NCI-H2081 (cell line): ENCODE measurements at places on chromosomes 13 and 19.

GRCh38 chr13:85265296-85265695 is 533.9 kb downstream of the SLITRK6 start:
- no peak for DNase-seq

- no peak for DNase-seq
Measured at GRCh38 chr13:24619282-24619681, 60.9 kb upstream of the ATP12A start.

GRCh38 chr13:81609335-81609734 is 1268.4 kb upstream of the SPRY2 start:
- no peak for DNase-seq

DNA sequence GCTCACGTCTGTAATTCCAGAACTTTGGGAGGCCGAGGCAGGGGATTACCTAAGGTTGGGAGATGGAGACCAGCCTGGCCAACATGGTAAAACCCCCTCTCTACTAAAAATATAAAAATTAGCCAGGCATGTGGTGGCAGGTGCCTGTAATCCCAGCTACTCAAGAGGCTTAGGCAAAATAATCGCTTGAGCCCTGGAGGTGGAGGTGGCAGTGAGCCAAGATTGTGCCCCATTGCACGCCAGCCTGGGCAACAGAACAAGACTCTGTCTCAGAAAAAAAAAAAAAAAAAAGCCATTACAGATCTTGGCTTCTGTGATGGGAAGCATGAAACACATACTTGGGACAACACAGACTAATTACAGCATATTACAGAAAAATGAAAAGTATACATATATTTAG is 1404.5 kb upstream of the SPRY2 start:
- no peak for DNase-seq

DNA sequence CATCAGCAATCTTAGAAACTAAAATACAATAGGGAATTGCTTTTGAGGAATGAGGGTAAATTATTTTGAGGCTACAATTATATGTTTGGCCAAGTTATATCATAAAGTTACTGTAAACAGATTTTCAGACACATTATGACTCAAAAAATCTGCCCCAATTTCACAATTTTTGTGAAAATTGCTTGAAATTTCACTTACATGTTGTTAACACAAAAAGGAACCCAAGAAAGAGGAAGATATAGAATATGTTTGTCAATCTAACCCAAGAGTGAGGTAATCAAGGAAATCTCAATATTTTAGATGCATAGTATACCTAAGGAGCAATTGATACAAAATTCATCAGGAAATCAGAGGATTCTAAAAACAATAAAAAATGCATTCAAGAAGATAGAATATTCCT is 73.9 kb upstream of the FNDC3A start:
- no peak for DNase-seq

DNA sequence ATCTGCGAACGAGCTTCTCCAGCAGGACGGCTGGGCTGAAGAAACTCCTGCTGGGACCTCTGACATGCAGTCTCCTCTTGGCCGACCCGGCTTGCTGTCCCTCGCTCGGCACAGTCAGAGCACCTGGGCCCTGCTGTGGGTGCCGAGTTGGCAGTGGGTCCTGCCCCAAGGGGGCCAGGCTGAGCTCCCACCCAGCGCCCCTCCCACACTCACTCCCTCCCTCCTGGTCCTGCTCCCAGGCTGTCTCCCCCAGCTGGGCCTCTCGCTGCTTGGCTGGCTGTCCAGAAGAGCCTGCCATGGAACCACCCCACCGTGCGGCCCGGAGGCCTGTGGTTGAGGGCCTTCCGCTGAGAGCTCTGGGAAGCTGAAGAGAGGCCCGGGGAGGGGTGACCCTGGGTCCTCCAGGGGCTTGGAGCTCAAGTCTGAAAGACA is 6.0 kb downstream of the AKT2 start:
- DNase-seq, result no peak

- DNase-seq, result no peak
Measured at GRCh38 chr19:17966550-17967256, at the start of gene KCNN1. Gene KCNN1 (plus strand): TSS chr19:17967107. CDS start chr19:17973889, 6,782 bp downstream.

- DNase-seq, result no peak
Measured at GRCh38 chr19:44176590-44176989, 11.7 kb downstream of the ZNF226 start.

- DNase-seq, result peak; percentile 59
Measured at GRCh38 chr19:7652061-7652641, 15.2 kb downstream of the STXBP2 start.

- DNase-seq, result no peak
Measured at GRCh38 chr13:21930536-21930935, 259.7 kb downstream of the FGF9 start.

- DNase-seq, result no peak
Measured at GRCh38 chr19:45657520-45658167, 10.4 kb upstream of the GIPR start.

- no peak for DNase-seq
Measured at GRCh38 chr13:23022704-23023103, 158.1 kb upstream of the SGCG start.

- peak; percentile 12 for DNase-seq
Measured at GRCh38 chr13:29847501-29847983, 2.9 kb downstream of the UBL3 start.

- no peak for DNase-seq
Measured at GRCh38 chr13:75151081-75151643, 330.8 kb downstream of the TBC1D4 start.

- no peak for DNase-seq
Measured at GRCh38 chr13:113900646-113901045, 36.8 kb upstream of the GAS6 start.

DNA sequence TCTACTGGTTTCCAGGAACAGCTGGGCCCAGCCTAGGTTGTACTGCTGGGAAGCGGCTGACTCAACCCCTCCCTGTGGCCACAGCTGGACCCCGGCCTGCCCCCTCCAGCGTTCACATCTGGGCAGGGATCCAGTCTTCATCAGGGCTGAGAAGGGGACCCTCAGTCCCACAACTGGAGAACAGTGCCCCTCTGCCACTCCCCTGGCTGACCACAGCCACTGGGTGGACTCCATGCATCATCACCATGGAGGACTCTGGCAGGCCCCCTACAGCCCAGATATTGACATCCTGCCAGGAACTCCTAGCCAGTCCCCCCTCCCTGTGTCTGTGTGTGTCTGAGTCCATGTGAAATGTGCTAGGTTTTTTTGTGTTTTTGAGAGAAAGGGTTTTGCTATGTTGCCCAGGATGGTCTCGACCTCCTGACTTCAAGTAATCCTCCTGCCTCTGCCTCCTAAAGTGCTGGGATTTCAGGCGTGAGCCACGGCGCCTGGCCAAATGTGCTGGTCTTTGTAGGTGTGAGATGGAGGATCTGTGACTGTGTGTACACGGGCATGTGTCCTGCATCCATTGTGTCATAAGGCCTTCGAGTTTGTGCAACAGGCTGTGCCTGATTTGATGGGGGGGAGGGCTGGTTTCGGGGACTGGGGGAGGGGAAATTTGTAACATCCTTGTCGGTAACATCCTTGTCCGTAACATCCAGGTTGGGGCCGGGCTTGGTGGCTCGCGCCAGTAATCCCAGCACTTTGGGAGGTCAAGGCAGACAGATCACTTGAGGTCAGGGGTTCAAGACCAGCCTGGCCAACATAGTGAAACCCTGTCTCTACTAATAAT is 4.0 kb upstream of the HOOK2 start:
- peak; percentile 57 for DNase-seq

- no peak for DNase-seq
Measured at GRCh38 chr13:43776501-43777079, 10.2 kb downstream of the ENOX1 start.
